ENCODE measurements at places on chromosomes 2 and 18.

DNA sequence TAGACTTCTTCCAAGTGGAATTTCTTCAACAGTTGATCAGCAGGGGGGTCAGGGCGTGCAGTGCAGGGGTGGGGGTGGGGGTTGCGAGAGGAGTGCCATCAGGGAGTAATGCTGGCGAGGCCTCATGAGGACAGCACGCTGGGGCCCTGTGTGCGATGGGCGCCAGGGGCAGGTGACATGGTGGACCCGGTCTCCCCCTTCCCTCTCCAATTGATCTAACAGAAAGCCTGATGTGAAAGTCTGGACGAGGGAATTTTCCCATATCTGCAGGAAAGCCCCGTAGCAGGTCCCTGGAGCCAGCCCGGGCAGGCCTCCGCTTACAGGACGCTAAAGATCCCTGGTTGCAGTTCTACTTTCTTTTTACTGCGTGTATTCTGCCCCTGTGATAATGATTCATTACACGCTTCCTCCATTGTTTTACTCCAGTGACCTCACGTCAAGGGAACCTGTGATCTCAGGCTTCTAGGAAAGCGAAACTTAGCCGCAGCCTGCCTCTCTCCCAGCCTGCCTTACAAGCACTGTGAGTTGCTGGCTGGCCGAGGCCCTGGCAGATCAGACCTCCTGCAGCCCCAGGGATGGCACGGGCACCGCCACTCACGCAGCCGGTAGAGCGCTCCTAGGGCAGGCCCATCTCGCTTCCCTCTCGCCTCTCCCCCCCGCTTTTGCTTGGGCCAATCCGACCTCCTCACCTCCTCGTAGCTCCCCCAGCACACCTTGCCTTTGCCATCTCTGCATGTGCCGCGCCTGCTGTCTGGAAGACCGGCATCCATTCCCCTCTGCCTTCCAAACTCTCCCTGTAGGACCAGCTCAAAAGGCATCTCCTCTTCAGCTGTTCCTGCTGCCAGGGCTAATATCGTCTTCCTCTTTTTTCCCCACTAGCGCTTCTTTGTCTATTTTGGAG lies 19.2 kb downstream of the NEURL3 start:
- DNase-seq, result peak; percentile 90

DNA sequence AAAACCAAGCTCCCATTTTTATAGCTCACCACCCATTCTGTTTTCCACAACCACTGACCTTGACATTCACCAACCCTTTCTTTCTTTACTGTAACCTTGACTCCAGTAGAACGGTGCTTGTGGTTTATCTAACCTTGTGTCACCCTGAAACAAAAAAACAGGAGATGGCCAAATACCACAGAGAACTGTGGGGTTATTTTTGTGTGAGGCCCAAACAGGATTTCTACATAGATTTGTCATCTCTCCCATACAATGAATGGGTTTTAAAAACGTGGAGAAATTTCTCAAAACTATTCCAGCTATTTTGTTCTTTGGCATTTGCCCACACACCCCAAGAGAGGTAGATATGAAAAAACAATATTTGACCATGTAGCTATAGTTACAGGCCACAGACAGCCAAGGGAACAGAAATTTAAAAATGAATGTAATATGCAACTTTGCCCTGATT lies 231.3 kb upstream of the TANK start:
- DNase-seq, result no peak

DNA sequence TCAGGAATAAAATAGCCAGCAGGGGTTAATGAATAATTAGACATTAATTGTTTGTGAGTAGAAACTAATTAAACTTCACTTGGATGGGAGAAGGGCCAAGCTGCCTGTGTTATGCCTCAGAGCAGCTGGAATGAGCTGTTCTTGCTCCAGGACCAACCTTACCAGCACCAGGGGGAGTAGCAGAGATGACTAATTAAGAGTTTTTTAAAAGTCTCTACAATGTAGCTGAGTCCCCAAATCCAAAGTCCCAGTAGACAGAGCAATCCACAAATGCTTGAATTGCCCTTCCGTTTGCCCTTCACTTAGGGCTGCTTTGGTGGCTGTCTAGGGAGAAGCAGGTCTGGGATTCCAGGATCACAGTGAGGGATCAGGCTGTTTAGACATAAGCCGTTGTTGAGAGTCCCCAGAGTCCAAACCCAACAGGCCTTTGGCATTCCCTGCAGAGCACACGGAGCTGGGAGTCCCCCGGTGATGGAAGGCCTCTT lies 59.4 kb downstream of the RHOB start:
- peak; percentile 44 for DNase-seq

GRCh38 chr2:169172151-169172735 lies 102.9 kb downstream of the DHRS9 start:
- no peak for DNase-seq

GRCh38 chr18:21242141-21242779 lies at the start of gene GREB1L:
Gene GREB1L, plus strand, starts transcription at chr18:21242232. Its CDS starts 141,287 bp downstream, at chr18:21383519.
- DNase-seq, result peak; percentile 79

DNA sequence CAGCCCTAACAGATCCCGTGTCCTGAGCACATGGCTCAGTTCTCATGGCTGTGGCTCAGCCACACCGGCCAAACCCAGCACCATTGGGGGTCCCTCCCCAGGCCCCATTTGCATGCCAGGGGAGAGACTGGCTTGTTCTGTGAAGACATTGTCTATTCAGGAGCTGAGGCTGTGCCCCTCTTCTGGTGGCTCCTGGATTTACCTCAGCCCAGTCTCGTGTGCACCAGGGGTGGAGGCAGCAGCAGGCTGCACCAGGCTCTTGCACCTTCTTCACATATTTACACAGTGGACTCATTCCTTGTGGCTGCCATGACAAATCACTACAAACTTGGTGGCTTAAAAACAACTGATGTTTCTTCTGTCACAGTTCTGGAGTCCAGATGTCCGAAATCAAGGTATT lies 92.4 kb upstream of the ITGA6 start:
- no peak for DNase-seq

GRCh38 chr18:13382366-13382953 lies 163.9 kb downstream of the LDLRAD4 start:
- peak; percentile 24 for DNase-seq

DNA sequence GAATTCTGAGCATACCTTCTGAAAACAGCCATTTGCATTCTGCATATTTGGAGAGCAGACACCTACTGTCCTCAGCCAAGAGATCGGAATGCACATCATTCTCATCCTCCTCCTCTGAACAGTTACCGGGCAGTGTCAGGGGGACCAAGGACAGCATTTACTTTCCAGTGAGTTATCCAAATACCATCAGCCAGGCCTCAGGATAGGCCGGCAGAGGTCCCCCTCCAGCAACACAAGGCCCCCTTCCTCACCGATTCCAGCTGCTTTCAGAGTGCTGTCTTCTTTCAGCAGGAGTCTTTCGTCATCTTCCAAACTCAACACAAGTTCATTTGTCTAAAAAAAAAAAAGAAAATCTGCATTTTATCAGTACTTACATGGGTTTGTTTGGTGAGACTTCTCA lies 55.3 kb downstream of the C2orf76 start:
- DNase-seq, result no peak

DNA sequence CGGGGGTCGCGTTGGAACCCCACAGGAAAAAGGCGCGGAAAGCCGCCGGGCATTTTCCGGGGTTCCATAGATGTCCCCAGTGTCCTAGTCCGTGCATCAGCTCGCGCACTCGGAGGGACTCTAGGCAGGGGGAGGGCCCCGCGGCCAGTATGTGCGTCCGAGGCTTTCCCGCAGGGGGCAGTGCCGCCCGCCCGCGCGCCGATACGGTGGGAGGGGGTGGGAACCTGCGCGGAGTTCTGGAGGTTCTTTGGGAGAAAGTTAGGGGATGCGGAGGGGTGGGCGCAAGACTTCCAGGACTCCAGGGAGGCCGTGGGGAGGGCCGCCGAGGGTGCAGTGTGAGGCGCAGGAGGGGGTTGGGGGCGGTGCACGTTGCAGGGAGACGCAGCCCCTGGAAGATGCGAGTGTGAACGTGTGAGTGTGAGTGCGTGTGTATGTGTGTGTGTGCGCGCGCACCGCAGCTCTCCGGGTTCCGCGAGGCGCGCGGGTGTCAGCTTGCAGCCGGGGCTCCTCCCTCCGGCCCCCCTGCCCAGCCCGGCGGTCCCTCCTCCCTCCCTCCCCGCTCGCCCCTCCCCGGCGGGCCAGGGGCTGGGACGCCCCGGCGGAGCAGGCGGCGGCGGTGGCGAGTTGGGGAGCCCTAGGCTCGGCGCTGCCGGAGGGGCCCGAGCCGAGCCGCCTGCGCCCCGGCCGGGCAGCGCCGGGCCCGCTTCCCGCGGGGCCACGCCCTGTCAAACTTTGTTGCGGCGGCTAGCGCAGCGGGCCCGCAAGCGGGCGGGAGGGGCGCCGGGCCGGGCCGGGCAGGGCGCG lies at the start of gene TCF7L1:
TSS of gene TCF7L1 (plus strand) at position 559 of the 804 bp plus-strand sequence. CDS start 293 bp downstream, outside the sequence.
- peak; percentile 85 for DNase-seq

Data from Daoy (cell line).